Urothelium cell line (cell line): ENCODE measurements at places on chromosomes 7 and 10.

GRCh38 chr7:20578257-20578771 lies 37.2 kb upstream of the ABCB5 start:
- DNase-seq, result no peak

DNA sequence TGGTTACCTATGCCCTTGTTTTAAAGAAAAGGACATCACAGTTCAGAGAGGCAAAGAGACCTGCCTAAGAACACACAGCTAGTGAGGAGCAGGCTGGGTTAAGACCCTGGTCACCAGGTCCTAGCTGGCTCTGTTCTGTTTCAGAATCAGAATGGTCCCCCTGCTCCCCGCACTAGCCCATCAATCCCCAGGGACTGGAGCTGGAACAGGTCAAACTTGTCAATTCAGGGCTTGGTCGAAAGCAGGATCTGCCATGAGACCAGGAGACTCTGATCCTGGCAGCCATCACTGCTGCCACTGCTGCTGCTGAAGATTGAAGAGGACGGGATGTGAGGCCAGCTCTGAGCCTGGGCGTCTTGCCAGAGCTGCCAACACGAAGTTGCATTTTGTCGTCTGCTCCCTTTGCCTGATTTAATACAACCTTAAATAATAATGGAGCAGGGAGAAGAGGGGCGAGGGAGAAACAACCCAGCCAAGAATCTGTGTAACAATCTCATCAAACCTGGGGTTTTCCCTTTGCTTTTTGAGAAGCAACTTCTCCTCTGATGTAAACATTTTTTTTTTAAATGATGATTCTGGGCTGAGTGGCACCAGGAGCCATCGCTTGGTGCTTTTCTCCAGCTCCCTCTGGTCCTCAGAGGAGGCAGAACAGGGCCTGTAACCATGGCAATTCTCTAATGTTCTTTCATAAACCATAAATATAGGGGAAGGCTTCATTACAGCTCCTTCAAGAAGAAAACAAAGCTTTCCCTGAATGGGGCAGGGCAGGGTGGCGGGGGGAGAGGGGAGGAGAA lies 119.0 kb upstream of the SORCS3 start:
- DNase-seq, result peak; percentile 17

DNA sequence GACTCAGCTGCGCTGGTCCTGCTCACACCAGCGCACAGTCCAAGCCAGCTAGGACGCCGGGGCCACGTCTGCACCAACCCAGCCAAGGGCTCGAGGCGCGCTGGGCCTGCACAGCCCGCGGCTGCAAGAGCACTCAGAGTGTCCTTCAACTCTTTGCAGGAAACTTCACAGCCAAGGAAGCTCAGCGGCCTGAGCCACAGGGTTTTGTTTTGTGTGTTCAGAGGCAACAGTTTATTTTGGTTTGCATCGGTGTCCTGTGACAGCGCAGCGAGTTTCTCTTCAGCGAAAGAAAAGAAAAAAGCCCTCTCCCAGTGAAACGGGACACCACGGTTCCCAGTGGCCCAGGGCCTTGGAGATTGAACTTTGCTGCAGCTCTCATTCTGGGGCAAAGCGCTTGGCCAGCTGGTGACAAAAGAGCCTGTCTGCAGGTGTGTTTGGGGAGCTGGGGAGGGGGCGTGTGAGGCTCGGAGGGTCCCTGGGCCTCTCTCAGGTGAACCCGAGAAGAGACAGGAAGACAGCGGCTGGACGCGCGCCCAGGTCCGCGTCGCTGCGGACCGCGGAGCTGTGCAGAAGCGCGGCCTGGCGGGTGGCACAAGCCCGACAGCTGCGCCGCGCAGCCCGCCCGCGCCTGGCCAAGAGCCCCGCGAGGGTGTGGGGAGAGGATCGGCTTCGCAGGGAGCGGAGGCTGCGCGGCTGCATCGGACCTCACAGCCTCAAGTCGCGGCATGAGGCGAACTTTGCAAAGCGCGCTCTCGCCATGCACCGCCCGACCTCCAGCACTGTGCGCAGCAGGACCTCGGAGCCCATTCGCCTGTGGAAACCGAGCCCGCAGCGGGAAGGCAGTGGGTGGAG lies 922 bp downstream of the CXCL12 start:
- DNase-seq, result no peak

DNA sequence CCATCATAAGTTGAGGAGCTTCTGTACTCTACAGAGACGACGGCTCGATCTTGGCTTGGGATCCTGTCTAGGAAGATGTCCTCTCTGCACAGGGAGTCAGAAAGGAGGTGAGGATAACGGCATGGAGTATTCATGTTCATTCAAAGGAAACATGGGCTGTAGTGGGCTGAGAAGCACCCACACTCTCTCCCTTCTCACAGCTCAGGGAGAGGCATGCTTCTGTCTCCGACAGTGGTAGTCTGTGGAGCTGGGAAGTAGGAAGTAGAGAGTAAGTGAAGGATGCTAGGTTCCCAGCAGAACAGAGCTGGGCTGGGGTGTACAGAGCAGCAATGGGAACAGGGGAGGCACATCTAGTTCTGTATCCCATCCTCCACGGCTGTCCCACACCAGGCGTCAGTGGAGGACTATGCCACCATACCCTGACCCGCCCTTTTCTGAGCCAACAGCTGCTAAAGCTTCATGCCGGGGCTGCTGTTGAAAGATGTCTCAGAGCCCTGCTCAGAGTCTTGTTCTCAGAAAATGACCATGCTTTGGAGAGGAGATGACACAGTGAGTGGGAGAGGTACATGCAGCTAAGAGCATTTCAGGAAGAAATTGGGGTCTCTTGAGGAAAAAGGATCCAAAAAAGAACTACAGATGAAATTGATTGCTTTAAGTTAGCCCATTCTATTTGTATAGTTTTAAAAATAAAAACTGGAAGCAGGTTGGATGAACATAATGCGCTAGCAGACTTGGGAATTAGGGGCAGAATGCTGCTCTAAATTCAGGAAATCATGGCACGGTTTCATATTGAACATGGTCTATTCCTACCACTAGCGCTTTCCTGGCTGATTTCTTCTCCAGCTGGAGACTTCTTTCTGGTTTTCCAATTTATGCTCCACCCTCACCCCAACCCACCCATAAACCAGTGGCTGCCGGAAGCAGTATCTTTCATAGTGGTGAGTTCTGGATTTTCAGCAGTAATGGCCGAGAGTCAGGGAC lies 138.6 kb downstream of the CHN2 start:
- no peak for DNase-seq

GRCh38 chr7:116994611-116995010 lies 41.3 kb downstream of the ST7 start:
- no peak for DNase-seq

- no peak for DNase-seq
Measured at GRCh38 chr10:80528185-80528700, 9.5 kb upstream of the SH2D4B start.

DNA sequence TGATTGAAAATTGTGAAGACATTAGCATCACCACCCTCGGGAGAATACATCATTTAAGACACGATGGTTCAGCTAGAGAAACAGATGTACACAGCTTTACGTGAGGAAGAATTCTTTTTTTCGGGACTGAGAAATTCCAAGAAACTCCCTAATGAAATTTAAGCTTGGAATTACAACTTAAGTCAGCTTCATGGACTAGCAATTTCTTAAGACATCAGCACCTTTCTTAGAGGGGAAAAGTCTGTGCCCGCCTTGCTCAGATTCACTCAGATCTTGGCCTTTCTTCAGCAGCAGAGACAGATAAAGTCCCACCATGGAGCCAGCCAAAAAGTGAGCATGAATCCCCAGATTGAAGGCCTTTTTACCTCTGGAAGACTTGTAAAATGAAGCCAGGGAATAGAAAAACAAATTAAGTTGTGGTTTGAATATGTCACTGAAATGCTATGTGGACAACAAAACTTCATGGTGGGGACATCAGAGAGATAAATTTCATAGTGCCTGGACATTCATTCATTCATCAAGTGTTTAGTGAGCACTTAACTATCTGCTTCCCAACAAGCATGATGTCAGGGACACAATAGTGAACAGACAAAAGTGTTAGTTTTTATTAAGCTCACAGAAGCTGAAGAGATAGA lies 32.1 kb downstream of the PRKG1 start:
- no peak for DNase-seq

DNA sequence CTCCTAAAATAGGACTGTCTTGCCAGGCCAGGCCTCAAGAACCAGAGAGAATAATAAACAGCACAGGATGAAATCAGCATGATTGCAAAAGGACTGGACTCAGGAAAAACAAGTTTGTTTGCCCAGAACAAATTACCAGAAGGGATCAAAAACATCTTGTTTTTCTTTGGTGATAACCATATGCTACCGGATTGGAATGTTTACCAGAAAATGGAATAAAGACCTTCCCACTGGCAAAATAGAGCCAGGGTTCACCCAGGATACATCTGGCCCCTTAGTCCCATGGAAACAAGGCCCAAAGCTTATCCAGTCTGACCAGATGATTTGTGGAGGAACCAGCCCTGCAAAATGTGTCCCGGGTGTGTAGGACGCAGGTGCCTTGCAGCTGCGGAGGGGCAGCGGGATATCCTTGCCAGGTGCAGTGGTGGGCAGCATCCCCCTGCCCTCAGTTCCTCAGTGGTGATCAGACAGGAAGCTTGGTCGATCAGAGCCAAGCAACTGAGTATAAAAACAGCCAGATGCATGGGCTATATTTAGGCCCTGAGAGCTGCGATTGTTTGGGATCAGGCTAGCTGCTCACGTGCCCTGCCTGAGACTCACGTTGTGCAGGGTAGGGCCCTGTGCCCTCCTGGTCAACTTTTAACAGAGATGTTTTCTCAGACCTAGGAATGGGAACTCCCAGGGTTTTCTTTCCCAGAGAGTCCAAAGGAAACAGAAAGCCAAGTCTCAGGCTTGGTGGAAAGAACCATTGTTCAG lies 4.6 kb upstream of the ZNF22 start:
- DNase-seq, result no peak

GRCh38 chr10:118952493-118953295 lies 76.8 kb upstream of the NANOS1 start:
- DNase-seq, result no peak

GRCh38 chr10:71996592-71997371 lies 32.6 kb downstream of the CHST3 start:
- DNase-seq, result no peak

DNA sequence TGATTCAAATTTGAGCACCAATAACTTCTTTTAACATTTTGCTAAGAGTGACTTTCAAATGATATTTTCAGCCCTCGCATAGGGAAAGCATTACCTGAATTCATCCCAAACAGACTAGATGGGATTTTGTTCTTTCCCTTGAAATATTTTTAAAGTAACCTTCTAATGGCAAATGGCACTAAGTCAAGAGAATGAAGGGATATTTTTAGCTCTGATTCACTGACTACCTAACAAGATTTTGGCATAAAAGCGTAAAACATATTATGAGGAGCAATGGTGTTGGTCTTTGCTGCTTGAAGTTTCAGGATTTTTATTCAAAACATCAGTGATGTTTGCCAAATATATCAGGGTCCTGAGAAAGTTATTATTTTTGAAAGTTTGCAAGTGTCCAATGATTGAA lies 290.3 kb downstream of the CDK14 start:
- DNase-seq, result no peak

- DNase-seq, result peak; percentile 66
Measured at GRCh38 chr7:67753891-67754290, 757.3 kb downstream of the TYW1 start.

- DNase-seq, result peak; percentile 87
Measured at GRCh38 chr7:95491634-95492314, 6.0 kb downstream of the ASB4 start.

GRCh38 chr10:77325233-77325537 lies 312.4 kb downstream of the KCNMA1 start:
- DNase-seq, result no peak

DNA sequence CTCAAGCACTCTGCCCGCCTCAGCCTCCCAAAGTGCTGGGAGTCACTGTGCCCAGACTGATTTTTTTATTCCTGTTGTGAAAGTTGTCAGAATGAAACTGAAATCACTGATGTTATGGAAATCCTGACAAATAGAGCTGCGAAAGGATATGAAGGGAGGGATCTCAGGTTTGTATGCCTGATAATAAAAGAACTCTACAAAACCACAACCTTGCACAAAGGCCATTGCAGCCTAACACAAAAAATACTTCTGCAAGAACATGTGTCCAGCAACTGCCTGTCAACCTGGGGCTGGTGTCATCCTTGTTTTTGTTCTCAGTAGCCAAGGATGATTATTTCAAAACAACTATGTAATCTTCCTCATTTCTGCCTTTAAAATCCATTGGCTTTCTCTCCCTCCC lies 126.1 kb downstream of the NEBL start:
- DNase-seq, result no peak

- DNase-seq, result no peak
Measured at GRCh38 chr7:158702944-158703343, 1.7 kb downstream of the NCAPG2 start.

GRCh38 chr10:72694476-72695369 lies 2.8 kb downstream of the MCU start:
- peak; percentile 49 for DNase-seq

GRCh38 chr10:33635967-33636515 lies 301.6 kb upstream of the NRP1 start:
- DNase-seq, result no peak

DNA sequence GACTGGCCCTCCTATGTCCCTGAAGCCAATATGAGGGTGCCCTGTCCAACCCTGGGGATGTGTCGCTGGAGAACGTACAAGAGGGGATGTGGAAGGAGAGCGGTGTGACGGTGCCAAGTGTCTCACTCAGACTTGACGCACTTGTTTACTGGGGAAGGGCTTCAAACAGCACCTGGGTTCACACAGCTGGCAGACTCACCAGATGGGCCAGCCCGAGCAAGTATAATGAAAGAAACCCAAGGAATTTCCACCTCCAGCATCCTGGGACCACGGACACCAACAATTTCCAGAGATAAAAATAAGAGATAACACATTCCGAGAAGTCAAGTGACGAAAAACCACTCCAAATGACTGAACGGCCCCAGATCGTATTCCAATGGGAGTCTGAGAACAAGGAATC lies 5.3 kb downstream of the ATP5MF start:
- DNase-seq, result no peak

DNA sequence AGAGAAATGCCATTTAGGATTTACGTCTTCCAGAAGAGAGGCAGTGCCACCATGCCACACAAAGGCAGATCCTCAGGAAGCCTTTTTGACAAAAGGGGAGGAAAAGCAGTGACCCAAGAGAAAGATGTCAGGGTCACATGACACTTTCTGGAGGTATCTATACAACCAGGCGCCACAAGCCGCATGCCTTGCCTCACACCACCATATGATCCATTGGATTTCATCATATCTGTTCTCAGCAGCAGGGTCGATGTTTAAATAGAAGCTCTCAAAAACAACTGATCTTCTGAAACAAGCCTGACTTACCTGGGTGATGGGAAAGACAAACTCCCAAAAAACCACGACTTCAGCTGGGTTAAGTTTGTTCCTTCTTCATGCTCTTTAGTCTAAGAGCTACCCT lies 52.5 kb upstream of the UNC5B start:
- no peak for DNase-seq

DNA sequence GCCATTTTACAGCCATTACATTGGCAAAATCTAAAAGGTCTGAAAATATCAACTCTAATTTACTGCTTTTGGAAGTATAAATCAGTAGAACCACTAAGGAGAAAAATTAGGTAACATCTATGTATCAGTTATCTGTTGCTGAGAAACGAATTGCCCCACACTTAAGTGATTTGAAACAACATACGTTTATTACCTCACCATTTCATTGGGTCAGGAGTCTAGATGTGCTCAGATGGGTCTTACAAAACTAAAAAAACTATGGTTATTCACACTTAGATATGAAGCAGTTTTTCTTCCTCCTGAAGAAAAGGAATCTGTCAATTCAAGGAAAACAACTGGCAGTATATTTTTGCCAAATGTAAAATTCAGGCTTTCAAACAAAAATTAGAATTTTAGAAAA lies 80.1 kb upstream of the APBB1IP start:
- no peak for DNase-seq

GRCh38 chr7:155097338-155097737 lies 27.2 kb downstream of the HTR5A start:
- no peak for DNase-seq

GRCh38 chr7:25260862-25261494 lies 32.7 kb upstream of the NPVF start:
- DNase-seq, result peak; percentile 21
